GM19239 (cell line): ENCODE measurements at places on chromosomes 6 and 20.
A peak's percentile ranks its signal among the peaks of the same experiment; 100 is the strongest.

DNA sequence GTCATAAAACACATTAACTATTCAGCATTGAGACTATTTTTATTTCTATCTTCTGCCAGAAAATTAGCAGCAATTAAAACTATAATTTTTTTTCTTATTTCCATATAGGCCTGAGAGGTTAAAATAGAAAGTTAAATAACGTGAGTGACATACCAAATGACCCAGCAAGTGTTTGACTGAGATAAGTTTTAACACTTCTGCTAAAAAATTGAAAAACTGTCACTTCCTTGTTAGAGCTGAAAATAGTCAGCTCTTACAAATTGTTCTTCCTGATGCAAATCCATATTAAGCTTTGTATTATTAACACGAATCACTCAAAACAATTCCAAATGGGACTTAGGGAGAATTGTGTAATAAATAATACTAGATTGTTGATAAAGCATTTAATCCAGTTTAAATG lies 26.5 kb upstream of the STX11 start:
- DNase-seq: no peak

DNA sequence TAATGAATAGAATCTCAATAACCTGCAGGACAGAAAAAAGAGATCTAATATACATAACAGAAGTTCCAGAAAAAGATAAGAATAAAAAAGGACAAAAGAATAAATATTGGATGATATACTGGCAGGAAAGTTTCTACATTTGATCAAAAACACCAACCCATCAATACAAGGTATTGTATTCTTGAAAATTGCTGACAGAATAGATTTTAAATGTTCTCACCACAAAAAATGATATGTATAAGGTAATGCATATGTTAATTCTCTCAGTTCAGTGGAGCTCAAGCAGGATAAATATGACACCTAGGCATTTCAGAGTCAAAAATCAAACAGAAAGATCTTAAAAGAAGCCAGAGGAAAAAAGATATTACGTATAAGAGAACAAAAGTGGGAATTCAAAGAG lies 43.8 kb downstream of the SERAC1 start:
- no peak for DNase-seq

DNA sequence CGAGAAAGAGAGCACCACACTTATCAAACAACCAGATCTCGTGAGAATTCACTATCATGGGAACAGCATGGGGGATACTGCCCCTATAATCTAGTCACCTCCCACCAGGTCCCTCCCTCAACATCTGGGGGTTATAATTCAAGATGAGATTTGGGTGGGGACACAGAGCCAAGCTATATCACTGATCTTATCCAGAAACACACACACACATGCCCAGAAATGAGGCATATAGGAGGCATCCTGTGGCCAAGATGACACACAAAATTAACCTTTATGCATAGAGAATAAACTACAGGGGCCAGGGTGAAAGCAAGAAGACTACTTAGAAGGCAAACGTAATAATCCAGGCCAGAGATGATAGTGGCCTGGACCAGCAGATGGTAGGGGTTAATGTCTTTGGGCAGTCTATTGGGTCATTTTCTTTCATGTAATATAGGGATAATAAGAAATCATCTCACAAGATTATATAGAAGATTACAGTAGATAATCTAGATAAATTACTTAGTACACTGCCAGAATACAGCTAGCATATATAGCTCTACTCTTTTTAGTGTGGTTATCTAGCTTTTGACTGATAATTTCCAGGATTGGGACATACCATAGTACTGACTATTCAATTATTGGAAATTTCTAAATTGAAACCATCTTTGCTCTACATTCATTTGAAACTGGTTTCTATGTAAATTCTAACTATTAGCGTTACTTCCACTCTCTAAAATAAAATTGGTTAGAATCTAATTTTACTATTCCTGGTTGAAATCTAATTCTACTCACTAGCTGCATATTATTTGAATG lies 20.0 kb downstream of the RNF144B start:
- no peak for DNase-seq

DNA sequence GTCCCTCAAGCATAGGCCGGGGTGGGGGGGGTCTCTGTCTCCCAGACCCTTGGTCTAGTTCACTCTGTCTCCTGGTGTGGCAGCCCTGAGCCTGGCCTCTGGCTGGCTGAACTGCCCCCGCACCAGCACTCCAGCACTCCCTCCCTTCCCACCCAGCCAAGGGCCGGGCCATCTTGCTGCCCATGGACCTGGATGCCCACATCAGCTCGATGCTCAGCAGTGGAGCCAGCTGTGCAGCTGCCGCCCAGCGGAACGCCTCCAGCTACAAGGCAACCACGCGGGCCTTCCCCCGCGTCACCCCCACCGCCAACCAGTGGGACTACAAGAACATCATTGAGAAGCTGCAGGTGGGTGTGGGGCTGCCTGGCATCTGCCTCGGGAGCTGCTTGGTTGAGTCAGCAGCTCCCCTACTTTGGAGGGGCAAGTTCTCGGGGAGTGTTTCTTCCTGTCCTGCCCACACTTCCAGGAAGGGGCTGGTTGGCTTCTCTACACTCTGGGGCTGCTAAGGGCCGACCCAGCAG lies 28.4 kb downstream of the UQCC2 start:
- no peak for DNase-seq

GRCh38 chr6:79604583-79605037 lies 26.5 kb upstream of the SH3BGRL2 start:
- no peak for DNase-seq

GRCh38 chr20:3680701-3681351 lies 984 bp downstream of the ADAM33 start:
- DNase-seq: no peak

DNA sequence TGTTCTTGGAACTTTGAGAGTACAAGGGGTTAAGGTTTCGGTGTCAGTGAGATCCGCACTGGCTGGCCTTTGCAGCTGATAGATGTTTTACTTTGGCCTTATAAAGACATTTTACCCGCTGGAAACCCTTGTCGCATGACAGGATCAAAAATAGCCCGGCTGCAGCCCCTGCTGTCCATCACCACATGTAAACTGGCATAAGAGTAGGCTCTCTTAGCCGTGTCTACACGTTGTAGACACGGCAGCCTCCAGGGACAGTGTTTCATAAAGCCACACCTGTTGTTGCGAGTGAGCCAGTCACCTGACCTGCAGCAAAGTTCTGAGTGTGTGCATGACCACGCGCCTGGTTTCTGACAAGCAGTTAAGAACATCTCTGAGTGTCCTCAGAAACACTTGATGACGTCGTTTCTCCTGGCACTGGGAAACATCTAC lies 8.5 kb downstream of the RBM24 start:
- no peak for DNase-seq

GRCh38 chr20:49592120-49592519 lies 24.2 kb upstream of the PTGIS start:
- no peak for DNase-seq

- no peak for DNase-seq
Measured at GRCh38 chr20:23257106-23257761, 93.4 kb upstream of the NXT1 start.

- no peak for DNase-seq
Measured at GRCh38 chr6:14660806-14661579, 543.4 kb downstream of the CD83 start.

- DNase-seq: no peak
Measured at GRCh38 chr6:111530667-111531066, 47.6 kb upstream of the REV3L start.

- no peak for DNase-seq
Measured at GRCh38 chr20:38730167-38730988, 6.1 kb downstream of the SLC32A1 start.

DNA sequence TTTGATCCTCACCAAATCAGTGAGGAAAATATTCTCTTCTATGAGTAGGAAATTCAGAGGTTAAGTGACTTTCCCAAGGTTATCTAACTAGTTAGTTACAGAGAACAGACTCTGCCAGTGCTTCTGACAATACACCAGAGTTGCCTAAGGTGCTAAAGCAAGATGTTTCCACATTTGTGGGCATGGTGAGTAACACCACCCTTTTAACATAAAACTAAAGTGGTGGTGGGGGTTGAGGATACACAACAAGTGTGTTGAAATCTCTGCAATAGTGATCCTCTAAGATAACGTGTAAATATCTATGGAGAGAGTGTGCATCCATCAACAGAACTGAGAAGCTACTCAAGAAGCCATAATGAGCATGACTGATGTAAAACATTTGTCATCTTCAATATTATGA lies 11.7 kb downstream of the VNN2 start:
- no peak for DNase-seq

DNA sequence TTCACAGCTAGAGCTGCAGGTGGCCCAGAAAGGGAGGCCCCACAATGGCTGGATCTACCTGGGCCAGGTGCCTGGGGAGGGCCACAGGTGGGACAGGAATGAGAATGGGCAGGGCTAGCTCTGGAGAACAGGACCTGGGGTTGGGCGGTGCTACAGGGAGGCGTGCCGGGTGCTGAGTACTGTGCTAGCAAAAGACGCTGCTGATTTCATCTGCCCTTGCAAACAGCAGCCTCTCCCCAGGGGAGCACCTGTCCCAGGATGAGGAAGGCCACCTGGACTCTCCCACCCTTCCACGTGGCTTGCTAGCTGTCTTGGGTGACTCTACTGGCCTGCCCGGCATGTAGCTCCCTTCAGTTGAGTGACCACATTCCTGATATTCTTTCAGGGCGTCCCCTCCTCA lies 6.6 kb upstream of the YTHDF1 start:
- DNase-seq: no peak

- DNase-seq: no peak
Measured at GRCh38 chr6:148242180-148242579, 100.5 kb upstream of the SASH1 start.

GRCh38 chr6:2441601-2442475 lies 196.4 kb upstream of the GMDS start:
- no peak for DNase-seq

DNA sequence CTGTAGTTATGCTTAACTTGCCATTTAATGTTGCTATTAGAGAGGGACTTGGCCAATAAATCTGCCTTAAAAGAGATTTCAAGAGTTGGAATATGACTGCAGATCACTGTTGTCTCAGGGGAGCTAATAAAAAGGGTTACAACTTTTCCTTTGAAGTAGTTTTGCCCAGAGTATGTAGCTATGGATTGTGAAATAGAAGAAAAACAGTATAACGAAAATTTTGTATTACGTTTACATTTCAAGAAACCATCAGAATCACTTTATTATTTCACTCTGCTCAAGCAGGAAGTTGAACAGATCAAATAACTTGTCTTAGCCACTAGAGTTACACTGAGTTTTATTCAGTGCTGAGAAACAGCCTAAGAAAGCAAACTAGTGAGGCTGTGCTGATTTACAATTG lies 3.0 kb upstream of the ZSCAN26 start:
- DNase-seq: no peak

DNA sequence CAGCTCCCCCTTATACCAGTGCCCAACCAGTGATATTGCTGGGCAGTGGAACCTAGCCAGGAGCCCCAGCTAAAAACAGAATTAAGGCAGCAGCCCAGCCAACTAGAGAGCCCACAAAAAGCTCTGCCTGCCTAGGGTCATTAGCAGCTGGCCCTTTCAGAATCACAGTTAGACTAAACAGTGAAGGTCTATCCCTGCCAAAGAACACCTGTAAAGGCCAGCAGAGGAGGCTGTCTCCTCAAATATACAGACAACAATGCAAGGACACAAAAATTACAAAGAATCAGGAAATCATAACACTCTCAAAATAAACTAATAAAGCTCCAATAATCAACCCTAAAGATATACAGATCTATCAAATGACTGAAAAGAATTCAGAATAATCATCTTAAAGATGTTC lies 77.8 kb upstream of the HTR1E start:
- no peak for DNase-seq

DNA sequence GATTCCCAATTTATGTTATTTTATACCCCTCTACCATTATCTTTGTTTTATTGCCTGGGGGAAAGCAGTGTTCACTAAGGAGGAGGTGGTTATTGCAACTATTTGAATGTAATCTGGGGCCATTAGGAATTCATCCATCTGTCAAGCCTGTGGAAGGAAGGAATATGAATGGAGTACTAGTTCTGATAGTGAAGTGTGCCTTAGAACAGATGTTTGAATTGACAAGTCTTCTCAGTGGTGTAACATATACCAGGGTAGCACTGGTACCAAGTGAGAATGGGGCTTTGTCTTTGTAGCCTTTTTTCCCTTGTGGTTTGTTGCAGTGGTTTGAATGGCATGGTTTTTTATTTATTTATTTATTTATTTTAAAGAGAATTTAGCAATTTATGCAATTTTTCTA lies 27.9 kb upstream of the HDAC2 start:
- no peak for DNase-seq

DNA sequence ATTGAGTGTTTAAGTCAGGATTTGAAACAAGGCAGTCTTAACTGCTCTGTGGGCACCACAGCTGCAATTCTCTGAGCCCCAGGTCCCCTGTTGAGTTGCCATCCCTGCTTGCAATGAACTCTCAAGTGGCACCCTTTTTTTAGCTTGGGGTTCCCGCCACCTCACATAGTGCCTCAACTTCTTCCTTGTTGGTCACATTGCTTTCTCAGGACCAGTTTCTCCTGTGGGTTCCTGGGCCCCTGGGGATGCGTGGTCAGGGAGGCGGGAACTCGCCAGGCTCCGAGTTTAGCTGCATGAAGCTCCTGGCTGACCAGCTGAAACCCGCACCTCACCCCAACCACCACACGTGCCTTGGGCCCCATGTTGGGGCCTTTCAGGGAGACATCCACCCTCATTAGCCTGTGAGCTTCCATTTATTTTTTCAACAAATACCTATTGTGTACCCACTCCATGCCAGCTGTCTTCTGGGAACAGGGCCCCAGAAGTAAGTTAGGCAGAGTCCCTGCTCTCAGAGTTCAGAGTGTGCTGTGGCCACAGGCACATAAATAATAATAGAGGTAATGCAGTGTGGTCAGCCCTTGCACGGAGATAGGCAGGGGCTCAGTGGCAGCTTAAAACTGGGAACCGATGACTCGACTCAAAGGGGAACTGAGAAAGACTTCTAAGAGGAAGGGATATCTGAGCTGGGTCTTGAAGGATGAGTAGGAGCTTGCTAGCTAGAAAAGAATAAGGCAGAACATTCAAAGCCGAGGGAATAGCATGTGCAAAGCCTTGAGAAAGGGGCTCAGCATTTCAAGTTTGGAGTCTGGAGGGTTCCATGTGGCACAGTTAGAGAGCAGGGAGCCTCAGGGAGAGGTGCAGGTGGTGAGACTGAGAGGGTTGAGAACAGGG lies 33.9 kb upstream of the FAM83D start:
- DNase-seq: peak; percentile 40
